Activated CD4-positive, alpha-beta T cell treated with anti-CD3 and anti-CD28 coated beads for 36 hours (primary cell): ENCODE measurements at places on chromosomes 3 and 15.
A peak's percentile ranks its signal among the peaks of the same experiment; 100 is the strongest.

DNA sequence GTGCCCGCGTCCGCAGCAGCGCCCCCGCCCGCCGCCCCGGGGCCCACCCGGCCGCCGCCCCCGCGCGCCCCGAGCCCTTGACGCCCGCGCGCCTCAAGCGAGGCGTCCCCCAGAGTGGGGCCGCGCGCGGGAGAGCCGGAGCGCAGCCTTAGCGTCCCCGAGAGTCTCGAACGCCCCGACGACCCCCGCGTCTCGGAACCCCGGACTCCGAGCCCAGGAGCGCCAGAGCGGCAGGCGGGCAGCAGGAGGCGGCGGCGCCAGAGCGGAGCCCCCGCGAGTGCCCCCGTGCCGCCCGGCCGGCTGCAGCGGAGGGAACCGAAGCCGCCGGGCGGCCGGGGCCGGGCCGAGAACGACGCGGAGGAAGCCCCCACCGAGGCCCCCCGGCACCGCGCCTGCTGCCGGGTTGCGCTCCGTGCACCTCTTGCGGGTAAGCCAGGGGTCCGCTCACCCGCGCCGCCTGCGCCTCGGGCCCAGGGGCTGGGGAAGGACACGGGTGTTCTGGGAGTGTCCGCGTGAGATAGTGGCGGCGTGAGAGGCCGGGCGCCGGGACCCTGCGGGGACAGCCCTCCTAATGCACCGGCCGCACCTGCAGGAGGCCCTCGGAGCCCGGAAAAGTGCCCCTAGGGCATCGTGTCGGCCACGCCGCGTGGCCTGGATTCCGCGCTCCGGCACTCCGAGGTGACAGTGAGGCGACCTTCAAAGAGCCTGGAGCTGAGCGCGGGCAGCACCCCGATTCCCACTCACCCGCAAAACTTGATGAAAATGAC, 52.0 kb upstream of the ULK4 start:
- DNase-seq = peak; percentile 61

GRCh38 chr3:133933097-133934024, 37.7 kb upstream of the RAB6B start:
- no peak for DNase-seq

GRCh38 chr15:38080651-38081275, 146.3 kb downstream of the TMCO5A start:
- DNase-seq = no peak

DNA sequence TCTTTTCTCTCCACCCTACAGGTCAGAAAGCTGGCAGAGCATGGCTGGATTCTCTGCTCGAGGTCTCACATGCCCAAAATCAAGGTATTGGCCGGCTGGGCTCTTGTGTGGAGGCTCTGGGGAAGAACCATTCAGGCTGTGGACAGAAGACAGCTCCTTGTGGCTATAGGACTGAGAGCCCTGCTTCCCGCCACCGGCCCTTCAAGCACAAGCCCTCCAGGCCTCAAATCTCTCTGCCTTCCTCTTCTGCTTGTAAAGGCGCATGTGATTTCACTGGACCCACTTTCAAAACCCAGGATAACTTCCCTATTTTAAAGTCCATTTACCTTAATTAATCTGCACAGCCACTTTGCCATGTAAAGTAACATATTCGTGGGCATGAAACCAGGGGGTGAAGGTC, 36.2 kb upstream of the MGLL start:
- DNase-seq = no peak

GRCh38 chr15:65246026-65246714, 34.9 kb upstream of the CILP start:
- DNase-seq = no peak

DNA sequence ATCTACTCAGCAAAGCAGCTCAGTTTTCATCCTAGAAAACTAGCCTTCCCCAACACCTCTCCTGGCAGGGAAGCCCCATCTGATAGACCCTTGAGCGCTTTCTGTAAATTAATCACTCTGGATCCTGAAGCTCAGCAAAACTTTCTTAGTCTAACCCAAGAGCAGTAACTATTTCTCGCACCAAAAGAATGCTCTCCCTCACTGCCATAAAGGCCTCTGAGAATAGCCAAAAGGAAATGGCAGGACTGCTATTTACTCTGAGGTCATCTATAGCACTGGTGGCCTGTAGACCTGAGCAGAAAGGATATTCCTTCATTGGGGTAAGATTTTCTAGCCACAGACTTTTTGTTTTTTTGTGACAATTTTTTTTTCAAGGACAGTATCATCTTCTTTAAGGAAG, 345.8 kb upstream of the ADAMTS9 start:
- DNase-seq = no peak

DNA sequence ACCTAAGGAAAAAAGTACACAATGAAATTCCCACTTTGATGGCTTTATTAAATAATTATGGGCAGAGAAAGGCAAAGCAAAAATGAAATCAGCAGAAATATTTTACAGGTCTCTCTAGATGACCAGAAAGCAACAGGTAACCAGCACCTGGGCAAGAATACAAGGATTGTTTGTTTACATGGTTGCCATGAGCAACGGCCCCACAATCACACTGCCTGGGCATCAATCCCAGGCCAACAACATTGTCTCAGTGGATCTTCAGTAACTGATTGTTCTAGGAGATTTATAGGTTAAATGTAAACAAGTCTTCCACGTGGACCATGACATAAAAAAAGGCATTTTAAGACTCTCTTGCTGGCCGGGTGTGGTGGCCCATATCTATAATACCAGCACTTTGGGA, 82.6 kb downstream of the PDZRN3 start:
- no peak for DNase-seq

DNA sequence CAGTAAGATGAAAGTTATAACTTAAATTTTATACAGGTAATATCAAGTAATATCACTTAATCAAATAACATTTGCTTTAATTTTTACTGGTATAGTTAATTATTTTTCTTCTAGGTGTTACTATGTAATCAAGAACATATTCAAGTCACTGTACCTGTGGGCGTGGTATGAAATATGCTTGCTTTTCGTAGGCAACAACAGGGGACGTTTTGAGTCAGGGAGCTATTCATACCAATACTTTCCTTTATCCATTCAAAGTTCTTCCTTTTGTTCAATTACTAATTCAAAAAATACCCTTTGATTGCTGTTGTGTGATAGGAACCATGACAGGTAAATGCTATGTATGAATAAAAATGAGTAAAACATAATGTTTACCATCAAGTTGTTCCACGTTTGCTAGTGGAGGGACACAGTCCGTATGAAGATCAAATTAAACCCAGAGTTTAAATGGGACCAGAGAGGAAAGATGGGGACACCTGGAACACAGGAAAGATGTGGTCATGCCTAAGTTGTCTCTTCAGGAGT, 654.0 kb upstream of the KCNMB2 start:
- DNase-seq = peak; percentile 42

- DNase-seq = no peak
Measured at GRCh38 chr3:120081719-120082118, 12.5 kb downstream of the GSK3B start.

DNA sequence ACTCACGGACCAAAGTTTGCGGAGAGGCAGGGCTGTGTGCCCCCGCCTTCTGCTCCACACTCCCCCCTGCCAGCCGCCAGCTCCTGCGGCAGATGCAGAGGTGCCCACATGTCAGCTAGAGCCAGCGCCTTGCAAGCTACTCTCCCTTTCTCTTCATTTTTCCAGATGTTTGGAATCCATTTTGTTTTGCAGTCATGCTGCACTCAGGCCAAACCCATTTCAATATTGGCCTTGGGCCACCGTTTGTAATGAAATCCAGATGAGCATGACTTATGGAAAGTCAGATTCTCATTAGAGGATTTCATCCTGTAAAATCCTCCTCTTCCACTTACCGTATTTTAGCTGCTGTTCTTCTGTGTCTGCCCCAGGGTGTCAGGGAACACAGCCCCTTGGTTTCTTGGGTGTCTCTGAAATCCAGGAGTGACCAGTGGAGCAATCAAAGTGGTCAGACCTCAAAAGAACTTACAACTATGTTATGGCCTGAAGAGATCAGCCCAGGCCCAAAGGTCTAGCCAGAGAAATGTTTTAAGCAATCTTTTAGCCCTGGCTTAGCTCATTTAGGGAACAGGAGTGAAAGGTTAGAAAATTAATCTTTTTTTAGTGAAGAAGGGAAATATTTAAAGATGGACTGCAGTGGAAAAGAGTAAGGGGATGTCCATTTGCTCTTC, 65.8 kb downstream of the AAGAB start:
- DNase-seq = no peak

- DNase-seq = no peak
Measured at GRCh38 chr15:27491666-27492621, 521.0 kb downstream of the GABRG3 start.

DNA sequence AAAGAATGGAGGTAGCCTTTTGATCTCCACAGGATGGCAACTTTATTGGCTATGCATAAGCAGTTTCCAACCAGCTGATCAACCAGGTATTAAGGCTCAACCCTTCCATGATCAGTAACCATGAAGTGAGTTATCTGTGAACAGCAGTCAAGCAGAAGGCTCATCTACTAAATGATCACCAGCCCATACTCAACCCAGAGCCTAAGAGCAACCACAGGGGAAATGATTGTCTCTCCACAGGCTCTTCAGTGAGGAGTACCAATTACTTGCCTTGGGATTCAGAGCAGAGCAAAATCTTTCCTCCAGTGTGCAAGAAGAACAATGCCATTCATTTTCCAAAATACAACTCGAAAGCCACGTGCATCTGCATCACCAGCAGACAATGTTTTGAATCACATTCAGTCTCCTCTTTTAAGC, 754.8 kb downstream of the ROBO1 start:
- DNase-seq = no peak

DNA sequence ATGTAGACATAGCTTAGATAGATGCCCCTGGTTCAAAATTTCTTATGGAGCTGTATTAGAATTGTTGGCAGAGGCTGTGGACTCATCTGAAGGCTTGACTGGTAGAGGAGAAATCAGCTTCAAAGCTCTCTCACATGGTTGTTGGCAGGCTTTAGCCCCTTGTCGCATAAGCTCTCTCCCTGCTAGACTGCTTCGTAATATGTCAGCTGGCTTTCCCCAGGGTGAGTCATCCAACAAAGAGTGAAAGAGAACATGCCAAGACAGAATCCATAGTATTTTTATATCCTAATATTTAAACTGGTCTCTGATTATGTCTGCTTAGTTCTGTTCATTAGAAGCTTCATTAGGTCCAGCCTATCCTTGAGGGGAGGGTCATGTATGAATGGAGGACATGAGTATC, 427.4 kb upstream of the NAALADL2 start:
- no peak for DNase-seq

DNA sequence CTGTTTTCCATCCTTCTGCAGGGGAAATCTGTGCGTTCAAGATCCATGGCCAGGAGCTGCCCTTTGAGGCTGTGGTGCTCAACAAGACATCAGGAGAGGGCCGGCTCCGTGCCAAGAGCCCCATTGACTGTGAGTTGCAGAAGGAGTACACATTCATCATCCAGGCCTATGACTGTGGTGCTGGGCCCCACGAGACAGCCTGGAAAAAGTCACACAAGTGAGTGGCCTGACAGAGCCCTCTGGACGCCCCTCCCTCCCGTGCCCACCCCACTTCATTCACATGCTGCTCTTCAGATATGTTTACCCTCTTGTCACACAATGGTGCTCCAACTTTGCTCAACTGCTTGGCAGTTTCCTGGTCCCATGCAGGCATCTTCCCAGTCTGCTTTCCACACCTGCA, 274.3 kb upstream of the TRIM42 start:
- no peak for DNase-seq

- DNase-seq = no peak
Measured at GRCh38 chr3:169008776-169009358, 654.6 kb downstream of the MECOM start.

- DNase-seq = no peak
Measured at GRCh38 chr3:53142986-53143385, 12.8 kb upstream of the RFT1 start.
